Naive thymus-derived CD8-positive, alpha-beta T cell (primary cell): ENCODE measurements at places on chromosomes 2 and 18. TPM values are rescaled to one million over a fixed set of nuclear protein-coding genes. Genes with fewer than 3 reads are reported as not detected.

Gene LYPD6B
- not detected for total RNA-seq

Gene SCYGR4
- not detected for total RNA-seq

Gene CD28
- total RNA-seq = 128 TPM

DNA sequence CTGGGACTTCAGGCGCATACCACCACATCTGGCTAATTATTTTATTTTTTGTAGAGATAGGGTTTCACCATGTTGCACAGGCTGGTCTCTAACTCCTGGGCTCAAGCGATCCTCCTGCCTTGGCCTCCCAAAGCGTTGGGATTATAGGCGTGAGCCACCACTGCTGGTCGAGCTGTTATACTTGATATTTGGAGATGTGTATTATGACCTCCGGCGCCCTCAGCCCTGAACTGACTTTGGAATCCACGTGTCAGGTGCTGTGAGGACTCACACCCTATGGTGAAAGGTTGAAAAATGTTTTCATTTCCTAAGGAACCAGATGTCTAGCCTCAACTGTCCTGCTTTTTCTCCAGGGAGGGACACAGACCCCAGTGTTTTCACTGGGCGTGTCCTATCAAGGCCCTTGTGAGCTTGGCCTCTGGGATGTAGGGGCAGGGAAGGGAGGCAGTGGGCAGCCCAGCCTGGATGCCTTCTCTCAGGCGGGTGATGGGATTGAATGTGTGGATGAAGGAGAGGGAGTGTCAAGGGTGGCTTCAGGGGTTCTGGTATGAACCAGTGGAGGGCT, 56.4 kb upstream of the HAAO start:
- peaks cover 1% of the 10 kb centered on the region for H3K36me3 ChIP-seq
- H3K4me3 ChIP-seq = no peak overlapping the region
- no peak for DNase-seq
- H3K4me1 ChIP-seq = no peaks in the 10 kb centered on the region
- H3K27ac ChIP-seq = no peak overlapping the region
- no peaks in the 10 kb centered on the region for H3K27me3 ChIP-seq

DNA sequence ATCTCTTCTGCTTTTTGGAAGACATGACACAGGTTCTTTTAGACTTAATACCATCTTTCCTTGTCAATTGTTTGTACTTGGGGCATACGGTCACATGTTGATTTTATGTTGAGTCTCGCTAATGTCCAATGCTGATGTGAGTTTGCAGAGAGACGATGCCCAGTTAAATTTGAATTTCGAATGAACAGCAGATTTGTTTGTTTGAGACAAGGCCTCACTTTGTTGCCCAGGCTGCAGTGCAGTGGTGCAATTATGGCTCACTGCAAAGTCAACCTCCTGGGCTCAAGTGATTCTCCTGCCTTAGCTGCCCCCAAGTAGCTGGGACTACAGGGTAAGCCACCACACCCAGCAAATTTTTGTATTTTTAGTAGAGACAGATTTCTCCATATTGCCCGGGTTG, 473.5 kb downstream of the RIT2 start:
- DNase-seq = no peak
- no peaks in the 10 kb centered on the region for H3K4me1 ChIP-seq
- no peak overlapping the region for H3K27ac ChIP-seq
- H3K4me3 ChIP-seq = no peak overlapping the region

DNA sequence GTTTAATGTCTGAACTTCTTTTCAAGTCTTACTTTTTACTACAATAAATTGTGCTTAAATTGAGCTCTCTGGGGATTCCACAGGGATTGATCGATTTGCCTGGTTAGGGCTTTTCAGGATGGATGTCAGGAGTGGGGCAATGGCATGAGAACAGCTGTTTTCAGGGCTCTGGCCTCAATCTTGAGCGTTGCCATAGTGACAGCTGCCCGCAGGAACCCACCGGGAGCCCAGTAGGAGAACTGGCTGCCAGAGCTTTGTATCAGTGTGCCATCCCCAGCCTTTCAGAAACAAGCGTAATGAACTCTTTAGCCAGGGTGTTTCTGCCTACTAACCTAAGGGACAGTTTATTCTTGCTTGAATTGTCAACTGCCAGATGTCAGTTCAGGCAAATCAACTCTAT, 93.5 kb downstream of the GALNT3 start:
- H3K27me3 ChIP-seq = peaks cover 18% of the 10 kb centered on the region
- H3K27ac ChIP-seq = no peak overlapping the region
- no peak for DNase-seq
- H3K4me3 ChIP-seq = no peak overlapping the region

DNA sequence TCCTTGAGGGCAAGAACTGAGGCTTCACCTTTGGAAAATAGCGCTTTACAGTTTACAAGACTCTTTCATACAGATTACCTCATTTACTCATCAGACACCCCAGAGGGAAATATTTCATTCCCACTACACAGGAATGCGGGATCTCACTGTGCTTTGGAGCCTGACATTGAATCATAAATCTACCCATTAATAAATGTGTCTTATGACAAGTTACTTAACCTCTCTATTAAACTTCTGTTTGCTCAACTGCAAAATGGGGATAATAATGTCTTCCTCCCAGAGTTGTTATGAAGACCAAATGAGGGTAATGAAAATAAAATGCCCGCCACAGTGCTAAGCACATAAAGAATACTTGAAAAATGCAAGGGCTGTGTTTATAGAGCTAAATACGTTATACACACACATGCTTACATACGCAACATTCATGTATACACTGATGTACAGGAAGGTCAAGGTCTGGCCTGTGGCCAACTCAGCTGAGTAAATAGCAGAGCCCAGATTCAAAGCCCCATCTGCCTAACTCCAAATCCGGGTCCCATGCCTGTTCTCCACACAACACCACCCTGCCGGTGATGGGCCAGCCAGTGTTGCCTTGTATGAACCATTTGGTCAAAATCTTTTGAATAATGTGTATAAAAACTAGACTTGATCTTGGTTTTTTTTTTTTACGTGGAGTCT, 77.8 kb upstream of the STPG4 start:
- H3K4me1 ChIP-seq = no peaks in the 10 kb centered on the region
- H3K27ac ChIP-seq = no peak overlapping the region
- H3K36me3 ChIP-seq = no peaks in the 10 kb centered on the region
- no peak overlapping the region for H3K4me3 ChIP-seq
- no peaks in the 10 kb centered on the region for H3K27me3 ChIP-seq
- no peak for DNase-seq

DNA sequence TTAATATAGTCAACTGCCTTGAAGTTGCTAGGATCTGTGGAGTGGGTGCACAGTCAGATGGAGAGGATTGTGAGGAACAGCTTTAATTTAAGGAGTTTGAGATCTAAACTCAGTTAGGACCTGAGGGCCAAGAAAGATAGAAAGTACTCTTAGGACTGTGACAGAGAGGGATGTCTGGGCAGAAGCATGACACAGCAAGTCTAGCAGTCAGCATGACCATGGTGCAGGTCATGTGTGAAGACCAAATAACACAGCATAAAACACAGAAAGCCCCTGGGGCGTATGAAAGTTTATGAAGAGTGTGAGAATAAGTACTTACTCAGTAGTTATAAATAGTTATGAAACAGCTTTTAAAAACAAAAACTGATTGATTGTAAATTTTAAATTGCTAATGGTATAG, 107.2 kb downstream of the GALNT1 start:
- no peaks in the 10 kb centered on the region for H3K4me1 ChIP-seq
- no peaks in the 10 kb centered on the region for H3K27me3 ChIP-seq
- H3K4me3 ChIP-seq = no peak overlapping the region
- DNase-seq = no peak
- no peak overlapping the region for H3K27ac ChIP-seq

GRCh38 chr2:49619804-49620203, 465.5 kb upstream of the FSHR start:
- H3K4me3 ChIP-seq = no peak overlapping the region
- no peak overlapping the region for H3K27ac ChIP-seq
- H3K4me1 ChIP-seq = no peaks in the 10 kb centered on the region
